ENCODE measurements at places on chromosomes 7 and 10.

DNA sequence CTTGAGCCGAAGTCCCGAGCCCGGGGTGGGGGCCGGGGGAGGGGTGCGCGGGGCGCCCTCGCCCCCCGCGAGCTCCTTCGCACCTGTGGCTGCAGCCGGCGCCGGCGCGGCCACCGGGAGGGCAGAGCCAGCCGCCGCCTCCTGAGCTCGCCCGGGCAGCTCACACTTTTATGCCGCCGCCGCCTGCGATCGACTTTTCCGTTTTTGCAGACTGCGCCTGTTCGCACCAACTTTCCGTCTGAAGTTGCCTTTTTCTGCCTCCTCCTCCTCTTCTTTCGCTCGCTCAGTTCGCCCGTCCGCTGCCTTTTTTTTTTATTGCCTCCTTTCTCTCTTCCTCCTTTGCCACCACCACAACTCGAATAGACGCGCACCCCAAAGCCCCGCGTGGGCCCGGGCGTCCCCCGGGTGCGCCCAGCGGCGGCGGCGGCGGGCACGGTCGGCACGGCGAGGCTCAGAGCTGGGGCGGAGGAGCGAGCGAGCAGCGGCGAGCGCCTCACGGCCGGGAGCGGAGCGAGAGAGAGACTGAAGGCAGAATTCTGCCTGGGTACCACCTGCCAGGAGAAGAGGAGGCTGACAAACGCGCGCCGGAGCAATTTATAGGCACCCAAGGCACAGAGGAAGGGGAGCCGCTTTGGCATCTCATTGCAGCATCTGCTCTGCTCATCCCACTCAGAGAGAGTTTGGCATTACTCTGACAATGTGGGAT is at the start of gene C1QL3:
Gene C1QL3 (minus strand): TSS at position 569 of the 706 bp plus-strand sequence. CDS start 814 bp downstream, outside the sequence.
- DNase-seq, result no peak

DNA sequence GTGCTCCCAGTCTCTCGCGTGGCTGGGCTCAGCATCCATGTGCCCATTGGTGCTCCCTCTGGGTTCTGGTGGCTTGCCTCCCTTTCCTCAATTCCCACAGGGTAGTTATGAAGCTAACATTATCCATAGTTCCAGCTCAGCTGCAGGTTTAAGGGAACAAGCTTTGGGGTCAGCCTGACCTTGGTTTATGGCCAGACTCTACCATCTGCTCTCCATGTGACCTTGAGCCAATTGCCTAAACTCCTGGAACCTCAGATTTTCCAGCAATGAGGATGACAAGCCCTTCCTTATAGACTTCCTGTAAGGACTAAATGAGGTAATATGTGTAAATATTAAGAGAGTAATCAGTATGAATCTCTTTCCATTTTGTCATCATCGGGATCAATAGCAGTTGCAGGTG is 10.1 kb upstream of the SLC29A3 start:
- no peak for DNase-seq

DNA sequence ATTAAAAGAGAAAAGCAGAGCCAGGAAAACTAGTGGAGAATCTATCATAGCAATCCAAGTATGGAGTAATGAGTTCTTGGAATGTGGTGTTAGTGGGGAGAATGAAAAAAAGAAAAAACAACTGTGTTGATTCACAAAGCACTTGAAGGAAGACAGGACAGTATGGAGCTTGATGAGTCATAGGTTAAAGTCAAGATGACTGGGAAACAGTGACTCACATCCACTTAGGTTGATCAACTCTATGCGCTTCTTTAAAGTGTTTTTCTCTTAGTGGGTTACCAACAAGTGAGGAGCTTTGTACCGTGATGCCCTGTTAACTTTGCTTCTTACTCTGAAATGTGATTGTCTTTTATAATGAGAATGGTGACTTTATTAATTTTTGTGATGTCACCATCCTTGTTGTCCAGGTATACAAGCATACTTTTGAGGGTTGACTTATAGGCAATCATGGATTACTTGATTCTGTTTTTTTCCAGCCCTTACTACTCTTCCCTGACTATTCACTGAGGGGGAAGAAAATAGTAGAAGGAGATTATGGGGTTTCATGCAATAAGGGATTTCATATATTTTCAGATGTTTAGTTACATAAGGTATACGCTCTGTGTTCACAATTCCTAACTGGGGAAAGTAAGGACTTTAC is 32.1 kb upstream of the MDFIC start:
- peak; percentile 75 for DNase-seq

DNA sequence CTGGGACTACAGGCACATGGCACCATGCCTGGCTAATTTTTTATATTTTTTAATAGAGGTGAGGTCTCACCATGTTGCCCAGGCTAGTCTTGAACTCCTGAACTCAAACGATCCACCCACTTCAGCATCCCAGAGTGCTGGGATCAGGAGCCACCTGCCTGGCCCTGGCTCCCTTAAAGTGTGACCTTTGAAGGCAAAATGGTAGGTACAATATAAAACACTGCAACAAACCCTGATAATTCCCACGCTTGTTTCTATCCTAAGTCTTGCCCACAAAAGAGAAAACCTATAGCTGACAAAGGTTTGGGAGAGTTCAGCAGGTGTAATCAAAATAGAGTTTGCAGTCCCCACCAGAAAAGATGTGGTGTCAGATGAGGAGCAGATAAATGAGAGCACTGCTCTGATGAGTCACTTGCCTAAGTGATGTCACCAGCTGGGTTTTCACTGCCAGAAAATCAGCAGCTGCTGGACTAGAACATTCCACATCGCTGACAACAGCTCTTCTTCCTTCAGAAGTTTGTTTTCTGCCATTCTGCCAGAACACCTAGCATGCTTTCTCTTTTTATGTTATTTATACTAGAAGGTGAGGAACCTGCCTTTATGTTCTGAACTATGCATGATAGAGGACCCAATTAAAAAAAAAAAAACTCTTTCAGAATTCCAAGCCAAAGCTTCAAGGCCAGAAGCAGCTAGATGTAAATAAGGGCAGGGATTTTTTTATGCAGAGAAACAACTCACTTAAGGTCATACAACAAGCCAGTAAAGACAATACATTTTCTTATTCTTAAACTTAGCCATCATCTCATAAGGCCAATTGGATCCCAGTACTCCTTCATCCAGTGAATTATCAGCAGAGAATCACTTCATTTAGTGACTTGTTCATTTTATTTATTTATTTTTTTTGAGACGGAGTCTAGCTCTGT is 18.0 kb downstream of the PURB start:
- DNase-seq, result no peak

DNA sequence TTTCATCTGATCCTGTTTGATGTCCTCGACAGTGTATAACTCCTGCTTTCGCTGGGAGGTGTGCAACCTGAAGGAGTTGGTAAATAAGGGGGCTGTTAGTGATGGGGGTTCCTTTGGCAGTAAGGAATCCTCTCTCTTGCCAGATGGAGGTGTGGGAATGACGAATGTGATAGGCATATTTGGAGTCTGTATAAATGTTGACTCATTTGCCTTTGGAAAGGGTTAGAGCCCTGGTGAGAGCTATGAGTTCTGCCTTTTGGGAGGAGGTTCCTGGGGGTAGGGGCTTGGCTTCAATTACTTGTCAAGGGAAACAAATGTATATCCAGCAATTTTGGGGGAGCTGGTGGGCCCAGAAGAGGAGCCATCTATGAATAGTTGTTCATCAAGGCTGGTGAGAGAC is 11.4 kb upstream of the CHST3 start:
- DNase-seq, result no peak

DNA sequence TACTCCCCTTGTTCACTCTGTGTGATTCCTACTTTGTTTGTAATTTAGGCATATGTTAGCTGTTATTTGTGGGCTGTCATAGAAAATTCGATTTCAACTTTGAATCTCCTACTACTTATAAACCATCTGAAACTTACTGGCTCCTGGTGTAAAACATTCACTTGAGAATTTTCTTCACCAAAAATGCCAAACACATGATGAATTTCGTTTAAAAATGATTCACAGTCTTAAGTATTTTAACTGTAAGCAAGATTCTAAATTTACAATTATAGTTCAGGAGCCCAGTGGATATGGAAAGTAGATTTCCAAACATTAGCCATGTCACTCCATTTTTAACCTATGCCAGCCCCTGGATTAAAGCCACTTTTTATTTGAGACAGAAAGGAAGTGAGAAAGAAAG is 3.1 kb downstream of the CPED1 start:
- no peak for DNase-seq

- no peak for DNase-seq
Measured at GRCh38 chr10:125850766-125851731, 27.7 kb downstream of the BCCIP start.

- no peak for DNase-seq
Measured at GRCh38 chr7:131203291-131203976, 124.2 kb upstream of the MKLN1 start.

- DNase-seq, result no peak
Measured at GRCh38 chr10:7036951-7037350, 373.9 kb downstream of the SFMBT2 start.

GRCh38 chr10:97784200-97784810 is 12.5 kb upstream of the SFRP5 start:
- no peak for DNase-seq

GRCh38 chr7:131436384-131436783 is 108.7 kb downstream of the MKLN1 start:
- DNase-seq, result no peak

GRCh38 chr10:74289951-74290350 is 138.9 kb downstream of the ADK start:
- no peak for DNase-seq

DNA sequence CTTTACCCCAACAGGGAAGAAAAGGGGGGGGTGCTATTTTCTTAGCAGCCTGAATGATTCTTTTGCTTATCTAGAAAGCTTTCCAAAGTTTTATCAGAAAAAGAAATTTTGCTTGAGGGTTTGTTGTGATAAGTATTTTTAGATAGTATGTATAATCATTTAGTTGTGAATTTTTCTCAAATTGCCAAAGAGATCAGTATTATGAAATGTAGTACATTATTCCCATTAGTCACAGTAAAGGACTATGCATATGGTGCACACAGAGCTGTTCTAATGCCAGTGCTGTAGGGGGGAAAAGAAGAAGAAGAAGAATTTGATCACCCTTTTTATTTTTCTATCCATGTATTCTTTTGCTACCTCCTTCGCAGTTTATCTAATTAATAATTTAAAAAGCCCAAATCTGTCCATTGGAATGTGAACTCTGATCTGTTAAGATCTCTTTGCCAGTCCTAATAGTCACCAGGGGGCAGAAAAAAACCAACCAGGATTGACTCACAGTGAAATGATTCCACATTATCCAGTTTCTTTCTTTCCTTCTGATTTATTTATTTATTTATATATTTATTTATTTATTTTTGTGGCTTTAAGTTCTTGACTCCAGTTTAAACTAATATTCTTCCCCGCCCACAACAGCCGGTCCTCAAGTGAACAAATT is 4.7 kb downstream of the RBM20 start:
- no peak for DNase-seq

GRCh38 chr10:60031664-60032063 is 125.3 kb upstream of the CCDC6 start:
- DNase-seq, result peak; percentile 80

DNA sequence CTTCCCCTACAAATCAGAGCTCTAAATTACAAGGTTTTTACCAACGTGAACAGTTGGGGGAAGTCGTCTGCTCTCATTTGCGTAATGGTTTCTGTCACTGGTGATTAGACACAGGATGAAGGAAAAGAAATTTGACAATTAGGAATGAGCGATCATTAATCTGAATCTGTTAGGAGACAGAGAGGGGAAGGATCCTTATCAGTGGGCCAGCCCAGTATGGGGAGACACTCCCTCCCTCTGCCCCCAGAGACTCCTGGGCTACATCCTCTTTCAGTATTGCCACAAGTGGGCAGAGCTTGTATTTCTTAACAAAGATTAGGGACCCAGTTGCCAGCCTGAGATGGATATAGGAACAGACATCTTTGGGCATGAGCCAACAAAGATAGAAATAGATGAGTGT is 15.5 kb downstream of the HIF1AN start:
- peak; percentile 37 for DNase-seq

- DNase-seq, result no peak
Measured at GRCh38 chr10:70597856-70598815, 4.4 kb downstream of the PRF1 start.

GRCh38 chr10:25701652-25702051 is 232.4 kb upstream of the MYO3A start:
- DNase-seq, result no peak

DNA sequence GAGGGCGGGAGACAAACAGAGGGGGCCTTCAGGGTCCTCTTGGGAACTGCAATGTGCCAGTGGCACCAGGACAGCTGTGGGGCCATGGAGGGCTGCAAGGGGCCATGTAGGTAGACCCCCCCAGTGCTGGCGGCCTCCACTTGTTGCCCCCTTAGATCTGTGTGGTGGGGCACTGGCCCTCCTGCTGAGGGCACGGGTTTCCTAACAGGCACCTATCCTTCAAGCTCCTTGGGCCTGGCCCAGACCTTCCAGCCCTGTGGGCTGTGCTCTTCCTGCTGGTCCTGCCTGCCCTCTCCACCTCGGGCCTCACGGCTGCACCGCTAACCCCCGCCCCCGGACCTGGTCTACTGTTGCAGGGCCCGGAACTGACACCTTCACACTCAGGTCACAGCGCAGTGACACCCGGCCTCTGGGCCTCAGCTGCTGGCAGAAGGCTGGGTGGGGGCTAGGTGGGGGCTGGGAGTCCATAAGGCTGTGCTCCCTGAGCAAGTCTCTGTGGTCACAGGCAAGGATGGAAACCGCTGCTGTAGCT is 12.6 kb downstream of the RASGEF1A start:
- no peak for DNase-seq

DNA sequence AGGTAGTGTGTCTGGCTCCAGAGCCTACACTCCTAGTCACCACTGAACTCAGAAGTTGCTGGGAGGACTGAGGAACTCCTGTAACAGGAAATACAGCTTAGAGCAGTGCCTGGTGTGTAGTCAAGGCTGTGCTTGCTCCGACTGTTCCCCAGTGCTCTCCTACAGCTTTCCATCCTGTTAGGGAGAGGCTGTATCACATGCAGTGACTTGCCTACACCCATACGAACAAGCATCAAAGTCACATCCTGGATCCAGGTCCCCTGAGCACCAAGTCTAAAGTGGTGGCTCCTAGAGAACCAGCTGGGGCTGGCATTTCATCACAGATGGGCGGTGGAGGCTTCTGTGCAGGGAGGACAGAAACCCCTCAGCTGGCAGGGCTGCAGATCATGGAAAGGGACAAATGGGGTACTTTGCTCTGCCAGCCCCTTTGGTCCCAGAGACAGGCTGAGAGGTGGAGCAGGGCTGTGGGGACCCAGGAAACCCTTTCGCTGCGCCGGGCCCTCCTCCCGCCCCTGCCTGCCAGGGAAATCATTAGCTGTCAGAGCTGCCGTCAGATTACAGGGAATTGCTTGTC is 7.7 kb downstream of the ASB10 start:
- no peak for DNase-seq

DNA sequence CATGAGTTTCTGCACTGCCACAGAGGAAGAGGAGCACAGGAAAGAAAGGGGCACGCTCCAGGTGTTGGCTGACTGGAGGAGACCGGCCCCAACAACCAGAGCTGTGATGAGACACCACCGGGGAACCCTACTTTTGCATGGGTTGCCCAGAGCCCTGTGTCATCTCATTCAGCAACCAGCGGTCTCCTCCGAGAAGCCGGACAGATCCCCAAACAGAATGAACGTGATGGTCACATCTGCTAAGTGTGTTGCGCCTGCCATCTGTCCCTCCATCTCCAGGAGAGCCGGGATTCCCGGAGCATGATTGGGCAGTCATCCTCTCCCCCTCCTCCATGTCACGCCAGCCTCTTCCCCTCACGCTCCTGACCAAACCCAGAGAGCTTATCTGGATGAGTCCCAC is 22.9 kb downstream of the PARP12 start:
- no peak for DNase-seq

GRCh38 chr10:62217683-62218082 is 51.0 kb downstream of the RTKN2 start:
- no peak for DNase-seq
